ENCODE measurements at places on chromosomes 12 and 14.

DNA sequence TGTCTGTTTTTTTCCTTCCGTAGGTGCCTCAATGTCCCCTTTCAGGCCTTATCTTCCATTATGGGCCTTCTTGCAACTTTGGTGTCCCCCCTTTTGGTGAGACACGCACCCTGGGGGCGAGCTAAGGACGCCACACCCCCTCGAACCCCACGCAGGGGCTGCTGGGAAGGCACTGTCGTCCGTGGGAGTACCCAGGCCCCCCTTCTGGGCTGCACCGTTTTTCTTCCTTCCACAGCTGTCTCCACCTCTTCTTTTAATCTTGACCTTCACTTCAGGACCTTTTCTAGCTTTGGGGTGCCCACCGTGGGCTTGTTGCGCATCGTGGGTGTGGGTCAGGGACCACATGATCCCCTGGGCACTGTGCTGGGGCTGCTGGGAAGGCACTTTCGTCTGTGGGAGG, 271.8 kb downstream of the ALG10 start:
- no peak for DNase-seq

- no peak for DNase-seq
Measured at GRCh38 chr12:96590970-96591369, 101.6 kb downstream of the CFAP54 start.

GRCh38 chr12:65784289-65785015, 39.8 kb upstream of the HMGA2 start:
- DNase-seq: no peak

DNA sequence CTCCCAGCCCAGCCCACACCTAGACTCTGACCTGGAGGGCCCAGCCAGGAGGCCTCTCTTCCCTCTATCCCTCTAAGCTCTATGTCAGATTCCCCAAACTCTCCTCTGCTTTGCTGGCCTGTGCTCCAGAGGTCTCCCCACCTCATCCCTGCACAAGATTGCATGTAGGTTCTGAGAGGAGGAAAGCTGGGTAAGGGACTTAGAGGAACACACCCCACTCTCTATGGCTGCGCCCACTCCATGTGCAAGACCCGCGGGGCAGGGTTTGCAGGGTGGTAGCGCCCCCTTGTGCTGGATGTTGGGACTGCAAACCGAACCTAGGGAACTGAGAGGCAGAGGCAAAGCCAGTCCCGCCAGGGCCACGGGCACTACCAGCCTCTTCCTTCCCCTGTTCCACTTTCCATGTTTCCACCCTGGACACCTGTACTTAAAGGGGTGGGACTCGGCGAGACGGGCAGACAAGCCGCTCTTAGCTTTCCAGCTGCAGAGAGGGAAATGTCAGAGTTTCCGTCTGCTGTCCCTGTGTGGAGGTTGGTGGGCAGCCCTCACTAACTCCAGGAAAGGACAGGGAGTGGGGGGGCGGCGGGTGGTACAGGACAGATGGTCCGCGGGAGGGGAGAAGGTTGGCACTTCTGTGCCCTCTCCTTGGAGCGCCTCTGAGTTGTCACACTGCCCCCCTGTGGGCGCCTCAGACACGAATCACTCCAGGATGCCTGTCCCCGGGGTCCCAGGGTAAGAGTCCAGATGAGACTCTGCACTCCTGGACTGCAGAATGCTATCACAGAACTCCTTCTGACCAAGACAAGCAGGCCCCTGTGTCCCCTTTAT, 16.8 kb downstream of the MMP14 start:
- no peak for DNase-seq

GRCh38 chr14:100241279-100241678, 2.3 kb downstream of the YY1 start:
- no peak for DNase-seq

GRCh38 chr12:52279422-52280318, 5.2 kb downstream of the KRT86 start:
- DNase-seq: no peak

DNA sequence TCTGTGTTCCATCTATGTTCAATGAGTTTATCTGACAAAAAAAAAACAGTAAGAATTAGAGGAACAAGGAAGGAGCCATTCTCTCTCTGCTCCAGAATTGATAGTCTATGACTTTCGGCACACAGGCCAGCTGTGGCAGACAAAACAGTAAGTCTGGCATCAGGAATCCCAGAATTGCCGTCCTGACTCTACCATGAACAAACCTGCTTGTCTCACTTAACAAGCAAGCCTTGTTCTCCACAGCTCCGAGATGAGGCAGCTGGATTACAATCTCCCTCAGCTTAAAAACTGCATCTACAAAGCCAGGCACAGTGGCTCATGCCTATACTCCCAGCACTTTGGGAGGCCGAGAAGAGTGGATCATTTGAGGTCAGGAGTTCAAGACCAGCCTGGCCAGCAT, 153.6 kb upstream of the TMCC3 start:
- DNase-seq: no peak

- no peak for DNase-seq
Measured at GRCh38 chr12:77847060-77847541, 16.4 kb downstream of the NAV3 start.

DNA sequence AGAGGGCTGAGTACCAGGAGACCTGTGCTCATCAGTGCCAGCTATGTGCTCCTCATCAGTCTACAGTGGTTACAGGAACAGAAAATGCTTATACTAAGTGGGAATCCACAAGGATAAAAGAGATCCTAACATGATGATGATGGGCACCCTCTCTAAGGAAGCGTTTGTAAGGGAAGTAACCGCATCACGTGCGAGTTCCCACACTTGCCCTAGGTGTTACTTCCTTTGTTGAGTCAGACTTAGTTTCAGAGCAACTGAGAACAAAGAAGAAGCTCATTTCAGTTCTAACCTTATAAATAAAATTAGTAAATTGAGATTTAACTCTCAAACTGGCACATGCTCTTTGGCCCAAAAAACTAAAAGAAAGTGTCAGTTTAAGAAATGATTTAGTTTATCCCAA, 956.4 kb upstream of the TMEM132C start:
- no peak for DNase-seq

GRCh38 chr12:41531147-41531829, 343.2 kb downstream of the PDZRN4 start:
- DNase-seq: no peak
